ENCODE measurements at places on chromosomes 16 and 17.
A peak's percentile ranks its signal among the peaks of the same experiment; 100 is the strongest.

GRCh38 chr17:50272711-50273653 lies 1.3 kb upstream of the TMEM92 start:
- peak; percentile 64 for DNase-seq

- peak; percentile 99 for DNase-seq
Measured at GRCh38 chr16:87581857-87582215, 20.5 kb upstream of the JPH3 start.

- peak; percentile 62 for DNase-seq
Measured at GRCh38 chr16:56637814-56638750, at the start of gene MT1A. MT1A (plus strand) TSS chr16:56638666; CDS start chr16:56638739, 73 bp downstream.

DNA sequence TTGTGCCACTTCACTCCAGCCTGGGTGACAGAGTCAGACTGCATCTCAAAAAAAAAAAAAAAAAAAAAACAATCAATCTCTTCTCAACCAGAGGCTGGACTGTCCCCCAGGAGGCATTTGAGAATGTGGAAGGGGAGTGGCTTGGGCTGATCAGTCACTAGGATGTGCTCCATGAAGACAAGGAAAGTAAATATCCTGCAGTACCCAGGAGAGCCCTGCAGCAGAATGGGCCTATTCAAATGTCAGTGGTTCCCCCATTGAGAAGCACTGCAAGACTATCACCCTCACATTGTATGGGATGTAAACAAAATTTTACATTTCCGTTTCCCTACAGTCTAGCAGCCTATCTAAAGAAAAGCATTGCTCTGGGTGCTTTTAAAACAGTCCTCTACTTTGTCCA lies 70.3 kb downstream of the DNAH9 start:
- DNase-seq: no peak

GRCh38 chr17:34485999-34486398 lies 93.4 kb upstream of the TMEM132E start:
- no peak for DNase-seq

DNA sequence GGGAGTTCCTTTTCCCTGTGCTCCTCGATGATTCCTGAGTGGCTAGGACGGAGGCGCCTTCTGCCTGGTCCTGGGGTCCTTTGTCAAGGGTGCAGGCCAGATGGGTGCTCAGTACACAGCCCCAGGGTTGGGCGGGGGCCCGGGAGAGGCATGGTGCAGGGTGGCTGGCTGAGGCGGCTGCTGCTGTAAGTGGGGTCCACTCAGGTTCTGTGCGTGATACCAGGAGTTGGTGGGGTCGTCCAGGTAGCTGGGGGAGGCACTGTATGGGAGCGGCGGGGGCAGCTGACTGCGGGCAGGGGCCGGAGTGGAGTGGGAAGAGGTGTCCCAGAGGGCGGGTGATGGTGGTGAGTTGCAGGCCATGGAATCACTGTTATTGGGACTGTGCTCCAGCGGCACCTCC lies 3.6 kb downstream of the DLX3 start:
- no peak for DNase-seq

GRCh38 chr16:69123910-69124309 lies 8.5 kb downstream of the CHTF8 start:
- DNase-seq: peak; percentile 86

GRCh38 chr17:62725791-62726249 lies 82.3 kb downstream of the MARCHF10 start:
- peak; percentile 71 for DNase-seq

GRCh38 chr16:48426244-48427141 lies 41.3 kb upstream of the SIAH1 start:
- DNase-seq: peak; percentile 65
